ENCODE measurements at places on chromosomes 11 and 22.
A peak's percentile ranks its signal among the peaks of the same experiment; 100 is the strongest.

DNA sequence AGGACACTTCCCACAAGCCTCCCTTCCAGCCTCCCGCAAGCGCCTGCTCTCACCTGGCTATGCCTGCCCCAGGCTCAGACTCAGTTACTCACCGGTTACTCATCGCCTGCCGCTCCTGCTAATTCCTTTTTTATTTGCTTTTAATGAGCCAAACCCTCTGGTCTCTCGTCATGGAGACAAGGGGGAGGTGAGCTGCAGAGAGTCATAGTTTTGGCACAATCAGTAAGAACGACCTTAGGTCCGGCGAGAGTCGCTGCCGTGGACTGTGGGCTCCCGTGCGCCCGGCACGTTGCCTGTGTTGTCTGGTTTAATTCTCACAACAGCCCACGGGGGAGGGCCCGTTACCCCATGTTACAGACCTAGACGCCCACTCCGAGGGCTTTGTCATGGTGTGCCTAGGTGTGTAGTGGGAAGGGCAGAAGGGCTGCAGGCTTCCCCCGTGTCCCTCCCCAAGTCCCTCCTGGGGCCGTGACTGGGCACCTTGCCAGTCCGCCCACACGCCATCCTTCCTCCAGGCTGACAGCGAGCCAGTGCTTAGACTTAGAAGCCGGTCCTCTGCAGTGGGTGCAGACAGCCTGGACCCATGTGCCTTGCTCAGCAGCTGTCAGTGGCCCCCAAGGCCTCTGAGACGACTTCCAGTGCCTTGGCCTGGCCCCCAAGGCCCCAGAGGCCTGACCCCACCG is 42.2 kb downstream of the WNT7B start:
- DNase-seq = peak; percentile 11

- peak; percentile 90 for DNase-seq
Measured at GRCh38 chr11:47355283-47356128, 3.0 kb upstream of the MYBPC3 start.

- DNase-seq = no peak
Measured at GRCh38 chr11:30710221-30710620, 124.1 kb upstream of the MPPED2 start.

DNA sequence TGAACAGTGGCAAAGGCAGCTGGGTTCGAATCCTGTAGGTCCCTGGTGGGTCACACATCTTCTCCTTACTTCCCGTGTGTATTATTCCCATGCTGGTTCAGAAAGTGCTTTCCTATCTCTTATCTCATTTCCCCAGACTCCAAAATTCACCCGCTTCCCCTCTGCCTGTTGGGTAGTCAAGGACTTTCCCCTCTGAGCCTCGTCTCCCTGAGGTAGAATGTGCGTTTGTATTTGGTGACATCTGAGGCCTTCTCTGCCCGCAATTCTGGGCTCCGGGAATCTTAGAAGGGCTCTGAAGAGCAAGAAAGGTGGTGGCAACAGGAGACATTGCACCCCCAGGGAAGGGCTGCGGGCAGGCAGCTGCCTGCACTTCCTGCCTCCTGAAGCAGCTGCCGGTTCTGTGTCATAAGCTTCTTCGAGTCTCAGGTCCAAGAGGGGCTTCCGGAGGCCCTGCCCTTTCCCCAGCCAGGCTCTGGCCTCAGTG is 5.9 kb downstream of the LRRC32 start:
- DNase-seq = no peak

GRCh38 chr11:116459185-116460045 is 313.4 kb downstream of the BUD13 start:
- DNase-seq = no peak

- DNase-seq = no peak
Measured at GRCh38 chr11:112810951-112811350, 150.3 kb upstream of the NCAM1 start.

- peak; percentile 44 for DNase-seq
Measured at GRCh38 chr11:116224154-116224888, 548.5 kb downstream of the BUD13 start.

- DNase-seq = no peak
Measured at GRCh38 chr22:24760708-24761306, 13.7 kb downstream of the PIWIL3 start.

GRCh38 chr22:19916941-19917340 is 24.6 kb upstream of the COMT start:
- DNase-seq = no peak

DNA sequence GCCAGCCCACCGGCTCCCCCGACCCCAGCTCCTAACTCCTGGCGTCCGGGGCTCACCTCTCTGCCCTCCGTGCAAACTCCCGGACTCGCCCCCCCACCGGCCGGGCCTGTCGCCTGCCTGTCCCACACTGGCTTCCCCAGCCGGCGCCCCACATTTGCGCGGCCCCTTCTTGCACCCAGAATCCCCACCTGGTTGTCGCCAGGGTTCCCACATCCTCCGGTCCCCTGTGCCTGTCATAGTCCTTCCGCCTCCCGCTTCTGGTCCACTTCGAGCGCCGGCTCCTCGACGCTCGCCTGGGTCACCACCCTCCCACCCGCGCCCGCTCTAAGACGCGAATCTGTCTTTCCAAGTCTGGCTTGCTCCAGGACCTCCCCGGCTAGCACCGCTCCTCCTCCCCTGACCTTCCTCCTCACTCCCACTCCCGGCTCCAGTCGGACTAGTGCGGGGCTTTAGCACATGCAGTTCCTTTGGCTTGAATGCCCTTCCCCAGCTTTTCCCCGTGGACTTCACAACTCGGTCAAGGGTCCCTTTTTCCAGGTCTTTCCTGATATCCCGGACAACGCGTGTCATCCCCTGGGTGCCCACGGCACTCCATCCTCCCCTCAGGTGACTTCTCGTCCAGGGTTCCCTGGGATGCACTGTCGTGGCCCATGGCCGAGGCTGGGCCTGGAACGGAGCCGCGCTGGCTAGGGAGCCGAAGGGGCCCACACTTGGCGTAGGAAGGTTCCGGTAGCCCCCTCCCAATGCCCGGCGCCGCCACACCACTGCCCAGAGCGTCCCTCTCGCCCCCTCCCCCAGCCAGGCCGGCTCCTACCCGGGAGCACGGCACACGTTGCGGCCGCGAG is 635 bp downstream of the SCARF2 start:
- DNase-seq = no peak

DNA sequence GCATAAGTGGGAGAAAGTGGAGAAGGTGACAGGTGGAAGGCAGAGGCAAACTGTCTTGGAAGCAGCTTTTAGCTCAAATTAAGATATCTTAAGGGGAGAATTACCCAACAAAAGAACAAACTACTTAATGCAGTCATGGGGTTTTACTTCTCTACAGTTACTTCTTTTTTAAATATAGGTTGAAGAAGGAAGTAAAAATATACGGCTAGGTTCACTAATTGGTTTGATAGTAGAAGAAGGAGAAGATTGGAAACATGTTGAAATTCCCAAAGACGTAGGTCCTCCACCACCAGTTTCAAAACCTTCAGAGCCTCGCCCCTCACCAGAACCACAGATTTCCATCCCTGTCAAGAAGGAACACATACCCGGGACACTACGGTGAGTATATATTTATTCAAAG is 40.8 kb downstream of the PDHX start:
- DNase-seq = no peak

DNA sequence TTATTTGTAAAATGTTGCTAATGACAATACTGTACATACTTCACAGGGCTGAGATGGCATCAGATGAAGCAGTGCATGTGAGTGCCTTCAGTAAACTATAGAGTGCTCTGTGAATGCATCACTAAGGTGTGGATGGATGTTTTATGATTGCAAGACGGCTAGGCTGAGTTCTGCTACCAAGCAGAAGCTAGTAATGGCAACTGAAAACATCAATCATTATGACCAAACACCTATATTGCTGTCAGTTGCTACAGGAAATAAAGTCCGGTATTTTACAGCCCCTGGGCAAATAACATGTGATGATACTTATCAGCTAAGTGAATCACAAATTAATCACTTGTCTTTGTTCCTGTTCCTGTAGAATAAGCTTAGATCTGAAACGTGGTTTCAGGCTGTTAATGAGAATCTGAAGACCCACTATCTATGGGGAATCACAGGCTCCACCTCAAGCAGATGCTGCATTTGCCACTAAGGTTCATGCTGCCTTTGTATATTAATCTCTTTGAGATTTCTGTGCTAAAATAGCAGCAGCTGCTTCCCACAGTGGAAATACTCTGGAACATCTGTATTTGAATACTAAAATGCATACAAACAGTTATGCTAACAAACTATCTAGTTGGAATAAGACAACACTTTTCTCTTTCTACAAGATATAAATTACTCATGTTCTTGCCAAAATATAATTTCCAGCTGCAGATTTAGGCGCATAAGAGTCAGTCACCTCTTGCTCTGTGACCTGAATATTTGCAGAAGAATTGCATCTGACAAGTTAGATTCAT is 254.0 kb upstream of the PITPNB start:
- peak; percentile 16 for DNase-seq
